Endothelial cell of coronary artery (primary cell): ENCODE measurements at places on chromosomes 1 and 21. TPM values are rescaled to one million over a fixed set of nuclear protein-coding genes. Genes with fewer than 3 reads are reported as not detected.

Gene FTCD
- total RNA-seq = 0.09 and 0.18 TPM in 2 replicates

Gene HOOK1
- total RNA-seq = under 0.01 TPM in 1 of 2 replicates, not detected in the other

Gene STUM
- not detected in 2 replicates for total RNA-seq

Gene FOXD2
- total RNA-seq = under 0.01 and 0.09 TPM in 2 replicates

Gene LCE1C
- total RNA-seq = not detected in 2 replicates

Gene CEP350
- 35.6 and 47.0 TPM in 2 replicates for total RNA-seq

Gene TLR5
- 0.09 TPM in 2 replicates for total RNA-seq

Gene AMY2A
- not detected in 2 replicates for total RNA-seq

Gene GUK1
- total RNA-seq = 472 and 568 TPM in 2 replicates

Gene RGS7
- 0.09 and 0.19 TPM in 2 replicates for total RNA-seq

Gene LSM10
- 8.7 and 11.6 TPM in 2 replicates for total RNA-seq

Gene LCE2C
- not detected in 2 replicates for total RNA-seq

Gene FAM131C
- 0.09 TPM in 2 replicates for total RNA-seq

Gene HSD3B1
- total RNA-seq = not detected in 2 replicates

Gene IKBKE
- total RNA-seq = 12.0 and 15.0 TPM in 2 replicates

Gene THAP3
- 16.0 and 21.0 TPM in 2 replicates for total RNA-seq

Gene RNF2
- total RNA-seq = 21.9 and 22.0 TPM in 2 replicates

Gene RXFP4
- not detected in 2 replicates for total RNA-seq

Gene DCST1
- total RNA-seq = not detected in 2 replicates

Gene ITLN1
- total RNA-seq = 0.27 and 0.38 TPM in 2 replicates

Gene RYR2
- under 0.01 TPM in 1 of 2 replicates, not detected in the other for total RNA-seq

Gene FOXJ3
- 15.1 and 21.5 TPM in 2 replicates for total RNA-seq

Gene TSPAN1
- 0.45 and 0.56 TPM in 2 replicates for total RNA-seq

Gene RLF
- 19.3 and 32.8 TPM in 2 replicates for total RNA-seq

Gene ELF3
- total RNA-seq = 0.09 and 0.18 TPM in 2 replicates

Gene COL11A1
- total RNA-seq = 0.09 TPM in 1 of 2 replicates, not detected in the other

Gene KHDRBS1
- 53.1 and 68.0 TPM in 2 replicates for total RNA-seq

Gene CHIA
- total RNA-seq = not detected in 2 replicates

Gene TMEM61
- total RNA-seq = not detected in 2 replicates

Gene E2F2
- 0.47 and 0.81 TPM in 2 replicates for total RNA-seq

Gene S100A16
- 328 and 379 TPM in 2 replicates for total RNA-seq

Gene SERTAD4
- 1.1 and 1.4 TPM in 2 replicates for total RNA-seq

Gene CASQ1
- total RNA-seq = 0.18 TPM in 1 of 2 replicates, not detected in the other

Gene CCDC185
- not detected in 2 replicates for total RNA-seq

Gene OR2T29
- total RNA-seq = not detected in 2 replicates

Gene PGBD5
- total RNA-seq = under 0.01 and 0.09 TPM in 2 replicates

Gene AMY1B
- total RNA-seq = not detected in 2 replicates

Gene NR1I3
- not detected in 2 replicates for total RNA-seq

Gene TXNIP
- 30.4 and 109 TPM in 2 replicates for total RNA-seq

Gene SLC1A7
- total RNA-seq = 0.09 TPM in 1 of 2 replicates, not detected in the other

Gene BSND
- total RNA-seq = not detected in 2 replicates

Gene GCSAML
- total RNA-seq = not detected in 2 replicates

Gene FGR
- under 0.01 and 0.19 TPM in 2 replicates for total RNA-seq

Gene CLDN17
- total RNA-seq = not detected in 2 replicates

Gene S100A7
- total RNA-seq = not detected in 2 replicates

Gene HCRTR1
- 0.28 and 0.54 TPM in 2 replicates for total RNA-seq

Gene PDIK1L
- total RNA-seq = 3.2 and 4.3 TPM in 2 replicates

Gene GNG4
- total RNA-seq = not detected in 2 replicates

Gene PRKAB2
- total RNA-seq = 4.0 and 9.0 TPM in 2 replicates

Gene BEND5
- not detected in 2 replicates for total RNA-seq

Gene TRIM62
- total RNA-seq = 1.5 and 2.6 TPM in 2 replicates

Gene TRAF5
- total RNA-seq = 8.0 and 25.0 TPM in 2 replicates

Gene INAVA
- total RNA-seq = under 0.01 TPM in 2 replicates

Gene TSPEAR
- not detected in 2 replicates for total RNA-seq

Gene CTBS
- total RNA-seq = 3.0 and 5.2 TPM in 2 replicates
